H1 (cell line): ENCODE measurements at places on chromosomes 7 and 10. TPM values are rescaled to one million over a fixed set of nuclear protein-coding genes. Genes with fewer than 3 reads are reported as not detected.

Gene CFTR
- total RNA-seq = 1.2 and 1.7 TPM in 2 replicates

Gene OR9A2
- total RNA-seq = not detected in 2 replicates

DNA sequence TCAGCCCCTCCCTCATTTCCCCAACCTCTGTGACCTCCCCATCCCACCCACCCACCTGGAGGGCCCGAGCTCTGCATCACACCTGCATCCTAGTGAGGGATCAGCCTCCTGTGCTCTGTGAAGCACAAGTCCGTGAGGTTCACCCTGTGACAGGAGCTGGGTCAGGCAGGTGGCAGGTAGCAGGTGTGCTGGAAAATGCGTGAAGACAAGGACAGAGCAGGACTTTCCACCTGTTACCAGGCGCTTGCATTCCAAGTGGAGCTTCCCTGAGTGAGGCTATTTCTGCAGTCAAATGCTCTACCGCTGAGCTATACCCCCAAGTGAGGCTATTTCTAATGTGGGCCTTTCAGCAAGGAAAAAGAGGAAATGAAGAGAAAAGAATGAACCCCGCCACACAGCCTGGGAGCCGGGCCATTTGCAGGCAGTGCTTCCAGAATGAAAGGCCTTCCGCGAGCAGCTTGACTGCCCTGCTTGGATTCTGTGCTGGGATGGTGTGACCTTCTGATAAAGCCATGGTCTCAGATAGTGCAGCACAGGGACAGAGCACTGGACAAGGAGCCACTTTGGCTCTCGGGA, 13.3 kb upstream of the CPXM2 start:
- no peak for DNase-seq

GRCh38 chr10:5631936-5632335, 34.5 kb downstream of the ASB13 start:
- DNase-seq = no peak

DNA sequence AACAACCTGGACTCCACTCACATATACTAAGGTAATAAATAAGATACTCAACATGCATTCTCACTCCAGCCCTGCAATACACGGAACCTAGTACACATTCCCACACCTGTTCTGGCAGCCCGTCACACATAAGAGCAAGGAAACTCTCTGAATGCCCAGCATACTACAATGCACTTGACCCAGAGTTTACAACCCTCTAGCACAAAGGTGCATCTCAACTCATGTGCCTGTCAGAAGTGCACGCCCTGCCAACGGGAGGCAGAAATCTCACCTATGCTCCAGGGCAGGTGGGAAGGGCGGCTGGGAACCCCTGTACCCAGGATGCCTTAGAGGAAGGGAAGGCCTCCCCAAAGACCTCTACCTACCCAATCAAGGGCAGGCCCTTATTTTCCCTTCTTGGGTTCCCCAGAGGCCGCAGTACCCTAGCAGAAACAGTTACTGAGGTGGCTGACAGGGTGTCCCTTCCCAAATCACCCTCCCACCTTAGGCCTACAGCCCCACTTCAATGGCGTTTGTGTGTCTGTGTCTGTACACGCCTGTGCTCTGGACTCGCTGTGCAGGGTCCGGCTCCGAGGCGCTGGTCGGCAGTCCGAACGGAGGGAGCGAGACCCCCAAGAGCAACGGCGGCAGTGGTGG, 2.0 kb downstream of the EVX1 start:
- DNase-seq = peak; percentile 63

GRCh38 chr7:129157651-129158050, 13.1 kb downstream of the TSPAN33 start:
- DNase-seq = no peak

DNA sequence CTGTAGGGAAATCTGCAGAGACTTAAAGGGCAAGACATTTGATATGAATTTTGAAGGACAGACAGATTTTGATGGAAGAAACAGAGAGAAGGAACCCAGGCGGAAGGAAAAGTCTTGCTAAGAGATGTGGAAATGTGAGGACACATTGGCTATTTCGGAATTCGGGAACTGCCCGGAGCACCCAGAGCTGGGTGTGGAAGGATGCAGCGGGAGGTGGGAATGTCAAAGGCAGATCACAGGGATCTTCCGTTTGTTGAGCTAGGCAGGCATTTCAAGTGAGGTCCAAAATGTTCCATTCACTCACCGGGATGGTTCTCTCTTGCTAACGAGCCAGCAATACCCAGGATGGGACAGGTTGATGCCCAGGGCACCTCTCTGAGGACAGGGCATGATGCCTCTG, 87.2 kb upstream of the CTBP2 start:
- DNase-seq = no peak

GRCh38 chr7:37493810-37494209, 45.1 kb upstream of the ELMO1 start:
- no peak for DNase-seq

- DNase-seq = no peak
These were observed 21.4 kb upstream of the AQP1 start for GRCh38 chr7:30890226-30890625.
